ENCODE measurements at places on chromosomes 12 and 14.
A peak's percentile ranks its signal among the peaks of the same experiment; 100 is the strongest.

DNA sequence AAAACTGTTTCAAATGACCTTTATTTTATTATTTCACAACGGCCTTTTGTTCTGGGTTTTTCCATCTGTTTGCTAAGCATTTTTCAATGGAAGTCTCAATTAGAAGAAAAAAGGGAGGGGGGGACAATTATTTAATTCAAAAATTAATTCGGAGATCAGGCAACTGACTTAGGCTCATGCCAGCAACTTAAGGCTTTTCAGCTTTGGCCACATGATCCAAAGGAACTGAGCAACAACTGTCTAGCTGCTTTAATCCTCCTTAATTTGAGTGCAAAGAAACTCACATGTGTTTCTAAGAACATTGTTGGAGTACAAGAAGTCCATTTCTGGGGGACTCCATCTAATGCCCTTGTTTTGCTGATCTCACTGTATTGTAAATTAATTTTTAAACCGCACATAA, 188.0 kb downstream of the EXOC5 start:
- no peak for DNase-seq

- peak; percentile 24 for DNase-seq
Measured at GRCh38 chr14:95361373-95362137, 41.8 kb upstream of the CLMN start.

- DNase-seq: no peak
Measured at GRCh38 chr14:103286460-103286859, 47.6 kb upstream of the EIF5 start.

DNA sequence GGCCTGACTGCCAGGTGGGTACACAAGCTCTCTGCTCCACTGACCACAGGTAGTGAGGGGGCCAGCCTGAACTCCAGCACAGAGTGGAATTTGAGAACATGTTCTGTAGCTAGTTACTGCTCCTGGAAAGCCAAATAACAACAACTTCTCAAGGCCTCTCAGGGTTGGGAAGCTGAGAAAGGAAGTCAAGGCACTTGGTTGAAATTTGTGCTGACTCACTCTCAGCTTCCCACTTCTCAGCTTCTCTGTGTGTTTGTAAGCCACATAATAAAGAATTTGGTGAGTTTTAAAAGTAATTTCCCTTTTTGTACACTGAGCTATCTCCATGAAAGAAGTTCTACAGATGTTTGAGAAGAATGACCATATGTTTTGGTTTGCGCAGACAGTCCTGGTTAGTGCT, 234.9 kb downstream of the KTN1 start:
- DNase-seq: no peak

DNA sequence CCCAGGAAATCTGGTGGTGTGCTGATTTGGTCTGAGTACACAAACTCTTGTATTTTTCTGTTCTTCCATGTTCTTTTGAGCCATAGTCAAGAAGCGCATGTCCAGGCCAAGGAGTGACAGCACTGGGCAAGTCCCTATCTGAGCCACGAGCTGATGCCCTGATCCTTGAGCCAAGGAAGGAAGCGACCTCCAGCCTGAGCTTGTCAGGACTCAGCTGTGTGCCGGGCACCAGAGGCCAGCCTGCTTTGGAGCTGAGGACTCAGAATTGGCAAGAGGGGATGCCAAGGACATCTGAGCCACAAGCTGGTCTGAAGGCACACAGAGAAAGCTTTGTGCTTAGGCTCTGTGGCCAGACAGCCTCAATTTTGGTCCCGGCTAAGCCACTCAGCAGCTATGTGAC, 52.6 kb downstream of the GALNT16 start:
- DNase-seq: no peak

GRCh38 chr12:101891462-101891971, 14.1 kb downstream of the DRAM1 start:
- DNase-seq: no peak

- no peak for DNase-seq
Measured at GRCh38 chr12:87991483-87991882, 37.7 kb downstream of the C12orf50 start.

DNA sequence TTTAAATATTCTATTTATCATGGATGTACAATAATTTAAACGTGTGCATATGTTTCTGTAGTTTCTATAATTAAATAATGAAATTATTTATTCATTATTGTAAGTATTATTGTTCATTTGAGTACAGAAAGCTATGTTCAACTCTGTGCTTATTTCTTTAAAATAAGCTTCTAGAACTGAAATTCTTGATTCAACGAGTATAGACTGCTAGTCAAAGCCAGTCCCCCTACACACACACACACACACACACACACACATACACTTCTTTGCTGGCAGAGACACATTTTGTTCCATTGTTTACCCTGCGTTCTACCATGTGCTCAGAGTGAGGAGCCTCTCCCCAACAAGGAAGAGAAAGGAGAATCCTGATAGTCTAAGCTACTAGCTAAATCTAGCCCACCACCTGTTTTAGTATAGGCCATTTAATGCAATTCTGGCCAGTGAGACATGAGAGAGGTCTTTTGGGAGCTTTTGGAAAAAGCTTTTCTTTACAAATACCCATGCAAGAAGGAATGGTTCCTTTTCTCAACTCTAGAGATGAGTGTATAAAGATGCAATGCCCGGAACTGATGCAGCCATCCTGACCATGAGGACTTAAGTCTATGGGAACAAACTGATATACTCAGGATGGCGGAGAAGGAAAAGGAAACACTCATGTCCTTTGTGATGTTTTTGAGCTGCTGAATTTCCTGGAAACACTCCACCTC, 161.4 kb downstream of the NDUFA12 start:
- no peak for DNase-seq

GRCh38 chr12:5442251-5443006, 10.5 kb downstream of the NTF3 start:
- peak; percentile 39 for DNase-seq

GRCh38 chr14:70907996-70908934, 1.0 kb downstream of the PCNX1 start:
- DNase-seq: no peak

DNA sequence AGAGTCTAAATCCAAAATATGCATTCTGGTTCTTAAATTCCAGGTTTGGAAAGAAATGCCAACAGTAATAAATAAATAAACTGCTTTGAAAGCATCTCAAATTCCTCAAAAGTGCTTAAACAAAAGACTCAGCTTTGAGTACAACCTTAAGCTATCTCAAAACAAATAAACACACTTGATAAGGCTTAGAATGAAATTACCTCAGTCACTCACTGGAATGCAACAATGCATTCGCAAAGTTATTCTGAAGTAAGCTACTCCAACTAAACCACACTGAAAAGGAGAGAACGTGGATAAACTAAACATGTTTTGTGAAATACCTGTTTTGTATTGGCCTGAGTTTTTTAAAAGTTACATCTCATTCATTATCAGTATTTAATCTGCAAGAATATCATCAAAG, 1.2 kb downstream of the SPTSSA start:
- DNase-seq: no peak

DNA sequence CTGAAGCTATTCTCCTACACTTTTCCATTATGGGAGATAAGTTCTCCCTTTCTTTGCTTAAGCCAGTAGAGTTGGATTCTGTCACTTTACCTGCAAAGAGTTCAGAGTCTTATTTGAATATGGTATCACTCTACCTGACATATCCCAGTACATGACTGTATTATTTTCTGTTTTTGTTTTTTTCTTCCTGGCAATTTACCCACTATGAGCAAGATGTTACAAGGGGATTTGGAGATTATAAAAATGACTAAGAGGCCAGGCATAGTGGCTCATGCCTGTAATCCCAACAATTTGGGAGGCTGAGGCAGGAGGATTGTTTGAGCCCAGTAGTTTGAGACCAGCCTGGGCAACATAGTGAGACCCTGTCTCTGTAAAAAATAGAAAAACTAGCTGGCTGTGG, 46.4 kb upstream of the CHST11 start:
- DNase-seq: no peak

GRCh38 chr12:47017901-47018475, 61.4 kb upstream of the PCED1B start:
- DNase-seq: no peak

GRCh38 chr14:51360592-51360991, 120.5 kb downstream of the TMX1 start:
- no peak for DNase-seq

DNA sequence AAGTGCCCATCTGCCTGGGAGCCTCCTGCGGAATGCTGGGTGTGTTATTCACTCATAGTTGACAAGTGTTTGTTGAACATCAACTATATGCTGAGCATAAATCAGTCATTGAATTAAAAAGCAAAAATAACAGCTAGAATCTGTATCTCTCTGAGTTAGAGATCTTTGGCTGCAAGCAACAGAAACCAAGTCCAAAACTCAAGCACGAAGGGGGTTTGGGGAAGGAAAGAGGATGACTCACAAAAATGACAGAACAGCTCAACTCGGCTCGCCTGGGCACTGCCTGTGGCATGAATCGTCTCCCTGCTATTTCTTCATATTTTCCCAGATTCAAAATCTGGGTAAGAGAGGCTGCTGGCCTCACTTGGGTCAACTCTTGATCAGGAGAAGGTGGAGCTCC, 72.6 kb upstream of the NCOR2 start:
- DNase-seq: no peak

DNA sequence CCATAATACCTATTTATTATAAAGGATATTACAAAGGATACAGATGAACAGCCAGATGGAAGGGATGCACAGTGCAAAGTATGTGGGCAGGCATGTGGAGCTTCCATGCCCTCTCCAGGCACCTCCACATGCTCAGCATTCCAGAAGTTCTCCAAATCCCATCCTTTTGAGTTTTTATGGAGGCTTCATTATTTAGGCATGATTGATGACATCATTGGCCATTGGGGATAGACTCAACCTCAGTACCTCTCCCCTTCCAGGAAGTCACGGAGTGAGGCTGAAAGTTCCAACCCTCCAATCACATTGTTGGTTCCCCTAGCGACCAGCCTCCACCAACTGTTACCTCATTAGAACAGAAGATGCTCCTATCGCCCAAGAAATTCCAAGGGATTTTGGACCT, 156.4 kb downstream of the ATP23 start:
- DNase-seq: no peak

DNA sequence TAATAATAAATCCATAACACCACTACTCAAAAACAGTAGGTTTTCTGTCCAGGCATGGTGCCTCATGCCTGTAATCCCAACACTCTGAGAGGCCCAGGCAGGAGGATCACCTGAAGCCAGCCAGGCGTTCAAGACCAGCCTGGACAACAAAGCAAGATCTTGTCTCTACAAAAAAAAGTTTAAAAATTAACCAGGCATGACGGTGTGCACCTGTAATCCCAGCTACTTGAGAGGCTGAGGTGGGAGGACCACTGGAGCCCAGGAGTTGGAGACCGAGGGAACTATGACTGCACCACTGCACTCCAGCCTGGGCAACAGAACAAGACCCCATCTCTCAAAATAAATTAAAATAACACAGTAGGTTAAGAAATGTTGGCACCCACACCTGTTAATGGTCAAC, 44.5 kb upstream of the AP4S1 start:
- DNase-seq: no peak

- DNase-seq: no peak
Measured at GRCh38 chr14:81330619-81331122, 69.5 kb downstream of the STON2 start.

GRCh38 chr12:6435961-6436715, 8.6 kb upstream of the CD27 start:
- no peak for DNase-seq

DNA sequence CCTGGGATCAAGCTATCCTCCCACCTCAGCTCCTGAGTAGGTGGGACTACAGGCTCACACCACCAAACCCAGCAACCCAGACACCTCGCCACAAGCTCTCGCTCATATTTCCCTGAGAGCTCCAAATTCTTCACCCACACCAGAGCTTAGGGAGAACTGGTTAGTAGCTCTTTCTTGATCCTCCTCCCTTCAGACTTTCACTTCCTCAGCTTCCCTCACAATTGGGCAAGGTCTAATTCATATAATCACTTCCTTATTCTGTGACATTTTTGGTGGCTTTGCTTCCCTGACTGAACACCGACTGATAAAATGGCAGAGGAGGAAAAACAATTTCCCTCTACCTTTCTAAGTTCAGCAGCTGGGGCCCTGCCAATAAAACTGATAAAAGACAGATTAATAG, 88.5 kb downstream of the GXYLT1 start:
- no peak for DNase-seq

GRCh38 chr14:37650356-37651037, 55.1 kb downstream of the TTC6 start:
- no peak for DNase-seq

DNA sequence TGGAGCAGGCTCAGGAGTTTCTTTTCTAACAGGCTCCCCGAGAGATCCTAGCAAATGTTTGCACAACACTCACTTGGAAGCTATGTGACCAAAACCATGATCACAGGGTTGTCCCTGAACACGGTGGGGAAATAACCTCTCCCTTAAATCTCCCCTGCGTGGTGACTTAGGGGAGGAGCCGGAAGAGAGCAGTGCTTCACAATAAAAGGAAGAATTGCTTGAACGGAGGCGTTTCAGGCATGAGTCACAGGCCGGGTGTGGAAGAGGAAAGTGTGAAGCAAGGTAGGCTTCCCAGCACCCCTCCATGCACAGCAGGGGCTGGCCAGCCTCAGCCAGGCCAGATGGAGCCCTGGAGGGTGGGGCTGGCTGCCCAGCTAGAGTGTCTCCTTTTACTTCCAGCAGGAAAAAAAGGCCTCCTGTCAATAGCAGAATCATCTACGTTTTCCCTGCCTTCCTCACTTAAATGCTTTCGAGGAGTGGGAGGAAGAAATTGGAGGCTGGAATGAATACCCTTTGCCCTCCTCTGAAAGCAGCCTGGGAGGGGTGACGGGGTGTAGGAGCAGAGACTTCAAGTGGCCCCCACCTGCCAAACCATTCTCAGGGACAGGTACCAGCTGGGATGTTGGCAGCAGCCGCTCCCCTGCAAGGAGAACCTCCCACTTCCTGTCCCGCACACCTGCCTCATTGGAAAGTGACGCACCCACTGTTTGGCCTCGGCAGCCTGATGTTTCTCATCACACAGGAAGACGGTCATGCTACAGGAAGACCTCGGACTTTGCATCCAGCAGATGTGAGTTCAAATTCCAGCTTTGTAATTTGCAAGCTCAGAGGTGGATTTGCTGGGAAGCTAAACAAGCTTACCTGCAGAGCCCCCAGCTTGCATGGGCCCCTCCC, 30.1 kb upstream of the PPP2R5C start:
- peak; percentile 86 for DNase-seq

GRCh38 chr12:56676851-56677580, 11.1 kb downstream of the PTGES3 start:
- no peak for DNase-seq

- DNase-seq: no peak
Measured at GRCh38 chr14:73713803-73714655, at the start of gene PNMA1. PNMA1 (minus strand) TSS chr14:73714384; CDS start chr14:73713639, 745 bp downstream.

- no peak for DNase-seq
Measured at GRCh38 chr12:38744041-38744440, 161.3 kb downstream of the CPNE8 start.

DNA sequence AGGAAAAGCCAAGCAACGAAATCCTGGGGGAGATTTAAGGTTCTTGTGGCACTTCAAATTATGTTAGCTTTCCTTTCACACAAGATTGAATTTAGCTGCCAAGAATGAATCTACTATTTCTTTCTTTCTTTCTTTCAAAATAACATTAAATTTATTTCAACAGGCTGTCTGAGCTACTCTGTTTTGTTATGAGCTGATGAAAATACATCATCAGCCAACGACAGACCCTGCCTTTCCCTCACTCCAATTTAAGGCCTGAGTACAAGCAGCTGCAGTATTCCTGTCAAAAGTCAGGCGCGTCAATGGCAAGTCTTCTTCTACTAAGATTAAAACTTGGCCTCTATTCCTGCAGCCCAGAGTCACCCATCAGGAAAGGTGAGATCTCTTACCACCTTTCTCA, 347.7 kb upstream of the FLRT2 start:
- DNase-seq: no peak
